ENCODE measurements at places on chromosomes 5 and 9.

GRCh38 chr9:27398982-27399653 is 102.2 kb upstream of the EQTN start:
- no peak for DNase-seq

DNA sequence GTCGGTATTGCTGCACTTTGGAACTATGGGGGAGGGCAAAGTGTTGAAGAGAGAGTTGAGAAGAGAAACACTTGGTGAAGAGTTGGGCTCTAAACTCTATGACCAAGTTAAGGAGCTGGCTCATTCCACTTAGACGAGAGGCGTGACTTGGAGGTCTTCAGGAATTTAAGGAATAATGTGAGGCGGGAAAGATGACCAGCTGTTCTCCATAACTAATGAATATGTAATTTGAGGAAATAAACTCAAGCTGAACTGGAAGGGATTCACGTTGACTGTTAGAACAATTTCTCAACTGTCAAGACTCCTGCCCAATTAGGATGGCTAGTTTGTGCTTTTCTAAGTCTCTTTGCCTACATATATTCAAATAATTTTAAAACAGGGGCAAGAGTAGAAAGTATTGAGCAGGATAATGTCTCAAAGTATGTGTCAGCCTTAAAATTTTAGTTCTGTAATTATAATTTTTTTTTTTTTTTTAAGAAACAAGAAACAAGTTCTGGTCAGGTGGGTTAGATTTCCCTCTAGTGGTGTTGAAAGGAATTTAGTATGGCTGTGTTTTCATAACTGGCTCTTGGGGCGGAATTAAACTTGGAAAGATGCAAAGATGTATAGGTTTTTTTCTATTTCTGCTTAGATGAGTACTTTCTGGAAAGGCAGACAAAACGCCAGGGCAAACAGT is 33.4 kb downstream of the TMEM252 start:
- DNase-seq, result no peak

DNA sequence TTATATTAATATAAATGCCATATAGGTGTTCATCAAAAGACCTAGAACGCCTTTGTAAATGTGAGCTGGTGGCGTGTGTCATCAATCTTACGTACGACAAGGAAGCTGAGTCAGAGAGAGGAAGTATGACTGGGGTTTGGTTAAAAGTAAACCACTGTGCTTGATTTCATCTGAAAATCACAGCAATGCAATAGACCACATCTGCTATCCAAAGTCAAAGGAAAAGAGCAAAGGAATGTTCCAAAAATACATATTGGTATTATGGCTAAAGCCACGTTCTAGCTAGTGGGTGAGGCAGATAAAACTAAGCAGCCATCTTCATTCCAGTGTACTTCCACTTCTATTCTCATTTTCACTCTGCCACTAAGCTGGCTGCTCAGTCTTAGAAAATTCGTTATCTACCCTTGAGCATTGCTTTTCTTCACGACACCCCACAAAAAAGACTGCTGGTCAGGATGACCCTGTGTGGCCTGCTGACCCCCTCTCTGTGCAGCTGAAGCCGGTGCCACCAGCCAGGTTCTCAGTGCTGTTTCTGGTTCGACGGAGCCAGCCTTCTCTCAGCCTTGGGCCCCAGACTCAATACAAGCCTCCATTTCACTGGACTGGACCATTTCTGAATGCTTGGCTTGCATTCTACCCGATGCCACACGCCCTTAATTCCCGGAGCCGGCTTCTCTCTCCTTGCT is 23.8 kb downstream of the SHC3 start:
- no peak for DNase-seq

- no peak for DNase-seq
These were observed 12.0 kb downstream of the REXO4 start for GRCh38 chr9:133405508-133406438.

- DNase-seq, result no peak
These were observed 3.5 kb upstream of the GBGT1 start for GRCh38 chr9:133167096-133167730.

DNA sequence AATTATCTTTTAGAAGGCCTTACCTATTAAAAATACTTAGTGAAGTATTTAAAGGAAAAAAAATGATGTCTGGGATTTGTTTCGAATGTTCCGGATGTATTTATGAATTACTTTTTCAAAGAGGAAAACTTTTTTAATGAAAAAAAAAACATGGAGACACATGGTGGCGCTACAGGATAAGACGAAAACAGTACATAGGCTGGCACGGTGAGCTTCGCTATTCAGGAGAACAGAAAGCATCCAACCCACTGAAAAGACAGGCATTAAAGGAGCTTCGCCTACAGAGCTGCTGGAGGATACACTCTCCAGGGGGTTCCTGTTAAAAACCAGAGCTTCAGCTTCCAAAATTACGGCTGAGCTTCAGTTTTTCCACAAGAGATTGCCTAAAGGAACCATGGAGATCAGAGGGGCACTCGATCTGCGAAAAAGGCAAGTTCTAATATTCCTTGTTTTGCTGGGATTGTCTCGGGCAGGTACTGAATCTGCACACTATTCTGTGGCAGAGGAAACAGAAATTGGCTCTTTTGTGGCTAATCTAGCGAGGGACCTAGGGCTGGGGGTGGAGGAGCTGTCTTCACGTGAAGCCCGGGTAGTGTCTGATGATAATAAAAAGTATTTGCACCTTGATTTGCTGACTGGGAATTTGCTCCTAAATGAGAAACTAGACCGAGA is at the start of gene PCDHB14:
TSS of gene PCDHB14 (plus strand) at position 232 of the 672 bp plus-strand sequence. CDS start at position 395, 163 bp downstream.
- no peak for DNase-seq

GRCh38 chr9:108156270-108156998 is 666.9 kb upstream of the KLF4 start:
- no peak for DNase-seq

GRCh38 chr9:38451162-38451561 is 26.9 kb upstream of the IGFBPL1 start:
- DNase-seq, result no peak

DNA sequence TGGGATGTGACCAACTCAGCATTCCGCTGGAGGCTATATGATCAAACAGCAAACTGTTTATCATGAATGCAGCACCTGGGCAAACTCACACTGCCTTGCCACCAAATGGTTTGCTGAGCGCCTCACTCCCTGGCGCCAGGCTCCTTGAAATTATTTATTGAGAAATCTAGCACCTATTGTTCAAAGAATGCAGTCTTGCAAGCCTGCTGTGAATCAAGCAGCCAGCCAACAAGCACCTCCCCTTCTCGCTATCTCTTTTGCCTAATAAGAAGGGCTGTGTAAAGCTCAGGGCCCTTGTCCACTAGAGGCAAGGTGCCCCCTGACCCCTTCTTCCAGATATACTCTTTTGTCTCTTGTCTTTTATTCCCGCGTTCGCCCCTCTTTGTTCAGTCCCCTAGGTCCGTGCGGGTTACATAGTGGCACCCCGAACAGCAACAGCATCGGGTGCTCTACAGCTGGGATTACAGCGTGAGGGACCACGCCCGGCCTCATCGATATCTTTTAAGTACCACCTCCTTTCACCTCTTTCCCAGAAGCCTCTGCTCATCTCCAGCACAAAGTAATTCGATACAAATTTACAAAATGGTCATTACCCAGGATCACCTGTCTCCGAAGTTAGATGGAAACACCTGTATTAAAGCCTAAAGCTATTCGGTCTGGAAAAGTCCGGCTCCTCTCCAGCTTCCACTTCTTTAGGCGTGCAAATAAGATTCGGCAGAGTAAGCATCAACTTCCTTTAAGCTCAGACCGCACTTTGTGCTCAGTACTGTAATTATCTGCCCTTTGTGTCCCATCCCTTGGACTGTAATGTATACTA is 896 bp downstream of the RIGI start:
- no peak for DNase-seq

GRCh38 chr5:107772418-107773310 is 101.9 kb upstream of the EFNA5 start:
- no peak for DNase-seq

DNA sequence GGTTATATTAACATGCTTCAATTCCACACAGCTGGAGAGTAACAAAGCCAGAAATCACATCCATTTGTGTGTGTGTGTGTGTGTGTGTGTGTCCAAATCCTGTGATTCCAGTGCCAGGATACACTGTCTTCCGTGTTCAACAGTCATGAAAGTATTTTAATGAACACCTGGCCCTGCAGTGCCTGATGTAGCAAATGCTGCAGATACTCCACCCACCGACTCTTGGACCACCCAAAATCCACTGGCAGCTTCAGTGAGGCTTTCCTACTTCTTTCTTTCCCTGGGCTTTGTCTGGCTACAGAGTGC is 13.1 kb upstream of the INSYN2B start:
- no peak for DNase-seq

DNA sequence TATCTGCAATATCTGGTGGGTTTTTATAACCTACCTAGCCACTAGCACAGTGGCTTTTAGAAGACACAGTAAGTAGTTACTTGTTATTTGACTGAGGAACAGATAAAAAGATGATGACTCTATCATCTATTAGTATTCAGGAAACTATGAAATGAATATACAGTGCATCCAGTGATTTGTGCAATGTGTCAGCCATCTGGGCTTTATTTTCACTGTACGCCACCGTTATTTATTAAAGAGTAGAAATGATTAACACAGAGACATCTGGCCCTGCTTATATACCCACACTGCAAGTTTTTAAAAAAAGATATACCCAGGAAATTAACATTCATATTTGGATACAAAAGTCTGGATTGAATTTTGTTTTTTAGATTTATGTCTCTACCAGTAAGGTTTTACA is 408.4 kb downstream of the PDE4D start:
- DNase-seq, result no peak

DNA sequence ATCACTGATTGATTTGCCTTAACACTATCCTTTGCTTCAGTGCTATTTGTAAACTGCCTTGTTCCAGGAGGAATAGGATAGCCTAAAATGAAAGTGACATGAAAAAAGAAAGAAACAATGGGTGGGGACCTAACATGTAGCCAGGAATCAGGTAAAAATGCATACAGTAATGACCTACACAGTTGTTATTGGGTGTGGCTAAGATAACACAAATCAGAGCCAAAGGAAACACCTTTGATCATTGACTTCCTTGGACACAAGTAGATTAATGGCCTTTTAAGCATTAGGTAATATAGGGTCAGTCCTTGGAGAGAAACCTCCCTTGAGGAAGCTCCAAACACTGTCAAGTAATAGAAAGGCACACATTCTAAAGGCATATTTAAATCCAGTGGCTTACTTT is 220.4 kb downstream of the TRPM3 start:
- no peak for DNase-seq

GRCh38 chr9:32574858-32575257 is 1.9 kb upstream of the NDUFB6 start:
- no peak for DNase-seq

DNA sequence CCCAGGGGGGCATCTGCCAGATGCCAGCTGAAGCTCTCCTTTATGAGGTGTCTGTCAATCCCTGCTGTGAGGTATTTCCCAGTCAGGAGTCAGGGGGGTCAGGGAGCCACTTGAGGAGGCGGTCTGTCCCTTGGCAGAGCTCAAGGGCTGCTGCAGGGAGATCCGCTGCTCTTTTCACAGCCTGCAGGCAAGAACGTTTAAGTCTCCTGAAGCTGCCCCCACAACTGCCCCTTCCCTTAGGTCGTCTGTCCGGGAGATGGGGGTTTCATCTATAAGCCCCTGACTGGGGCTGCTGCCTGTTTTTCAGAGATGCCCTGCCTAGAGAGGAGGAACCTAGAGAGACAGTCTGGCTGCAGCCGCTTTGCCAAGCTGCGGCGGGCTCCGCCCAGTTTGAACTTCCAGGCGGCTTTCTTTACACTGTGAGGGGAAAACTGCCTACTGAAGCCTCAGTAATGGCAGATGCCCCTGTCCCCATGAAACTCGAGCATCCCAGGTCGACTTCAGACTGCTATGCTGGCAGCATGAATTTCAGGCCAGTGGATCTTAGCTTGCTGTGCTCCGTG is 148.3 kb downstream of the RPS23 start:
- no peak for DNase-seq

DNA sequence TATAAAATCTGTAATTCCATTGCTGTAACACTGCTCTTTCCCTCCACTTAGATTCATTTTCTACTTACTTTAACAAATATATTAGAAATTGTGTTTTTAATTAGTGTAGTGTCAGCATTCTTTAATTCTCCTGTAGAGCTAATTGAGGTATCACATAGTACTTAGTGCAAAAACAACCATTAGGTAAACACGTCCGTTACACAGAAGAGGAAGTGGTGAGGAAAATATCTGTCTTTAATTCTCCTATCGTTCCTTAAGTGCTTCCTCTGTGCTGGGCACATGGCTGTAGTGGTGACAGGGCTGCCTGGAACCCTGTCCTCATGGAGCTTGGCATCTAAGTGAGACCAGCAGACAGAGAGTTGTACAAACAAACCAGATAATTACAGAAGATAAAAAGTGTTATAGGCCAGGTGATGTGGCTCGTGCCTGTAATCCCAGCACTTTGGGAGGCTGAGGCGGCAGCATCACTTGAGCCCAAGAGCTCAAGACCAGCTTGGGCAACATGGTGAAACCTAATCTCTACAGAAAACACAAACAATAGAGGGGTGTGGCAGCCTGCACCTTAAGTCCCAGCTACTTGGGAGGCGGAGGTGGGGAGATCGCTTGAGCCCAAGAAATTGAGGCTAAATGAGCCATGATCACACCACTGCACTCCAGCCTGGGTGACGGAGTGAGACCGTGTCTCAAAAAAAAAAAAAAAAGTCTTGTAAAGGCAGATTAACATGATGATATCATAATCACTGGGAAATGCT is 36.4 kb downstream of the PARP8 start:
- no peak for DNase-seq

GRCh38 chr5:57037355-57037754 is 85.4 kb upstream of the MIER3 start:
- no peak for DNase-seq

GRCh38 chr9:135664801-135665794 is 2.0 kb downstream of the LCN9 start:
- DNase-seq, result no peak

DNA sequence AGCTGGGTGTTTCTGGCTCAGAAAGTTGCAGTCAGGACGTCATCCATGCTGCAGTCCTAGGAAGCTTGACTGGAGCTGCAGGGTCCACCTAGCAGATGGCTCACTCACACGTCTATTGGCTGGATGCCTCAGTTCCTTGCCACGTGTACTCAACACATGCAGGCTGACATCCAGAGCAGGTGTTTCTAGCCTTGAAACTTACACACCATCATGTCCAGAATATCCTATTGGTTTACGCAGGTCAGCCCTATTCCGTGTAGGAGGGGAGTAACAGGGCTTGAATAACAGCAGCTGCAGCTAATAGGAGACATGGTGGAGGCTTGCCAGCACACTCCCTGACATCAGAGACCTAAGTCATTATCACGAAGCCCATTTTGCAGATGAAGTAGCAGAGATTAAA is 473.5 kb downstream of the ACTL7B start:
- DNase-seq, result no peak
